ENCODE measurements at places on chromosomes 16 and 17.
A peak's percentile ranks its signal among the peaks of the same experiment; 100 is the strongest.

DNA sequence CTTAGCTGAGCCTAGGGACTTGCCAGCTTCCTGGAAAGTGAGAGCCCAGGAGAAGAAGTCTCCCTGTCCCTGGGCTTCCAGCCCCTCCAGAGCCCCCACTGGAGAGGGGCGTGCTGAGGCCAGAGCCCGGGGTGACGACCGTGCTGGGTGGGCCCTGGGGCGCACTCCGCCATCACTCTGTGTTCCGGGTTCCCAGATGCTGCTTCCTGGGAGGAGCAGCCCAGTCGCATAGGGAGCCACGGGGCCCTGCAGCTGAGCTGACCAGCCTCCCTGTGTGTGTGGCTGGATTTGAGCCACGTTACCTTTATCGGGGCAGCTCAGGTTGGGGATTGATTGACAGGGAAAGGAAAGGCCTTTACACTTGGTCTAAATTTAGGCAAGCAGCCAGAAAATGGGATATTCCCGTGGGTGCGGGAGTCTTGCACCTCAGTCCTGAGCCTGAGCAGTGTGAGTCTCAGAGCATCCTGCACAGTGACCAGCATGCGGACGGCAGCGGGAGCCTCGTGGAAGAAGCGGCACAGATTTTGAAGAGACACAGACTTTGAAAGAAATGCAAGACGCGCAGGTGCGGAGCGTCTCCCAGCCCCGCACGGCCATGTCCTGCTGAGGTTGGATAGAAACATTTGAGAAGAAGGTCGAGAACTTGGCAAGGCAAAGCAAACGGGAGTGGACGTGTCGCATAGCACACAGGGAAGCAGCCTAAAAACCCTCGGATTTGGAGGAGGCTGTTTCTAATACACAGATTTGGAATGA, 51.3 kb upstream of the ZNF750 start:
- no peak for DNase-seq

- DNase-seq, result no peak
Measured at GRCh38 chr17:10109146-10109545, 89.3 kb downstream of the GAS7 start.

DNA sequence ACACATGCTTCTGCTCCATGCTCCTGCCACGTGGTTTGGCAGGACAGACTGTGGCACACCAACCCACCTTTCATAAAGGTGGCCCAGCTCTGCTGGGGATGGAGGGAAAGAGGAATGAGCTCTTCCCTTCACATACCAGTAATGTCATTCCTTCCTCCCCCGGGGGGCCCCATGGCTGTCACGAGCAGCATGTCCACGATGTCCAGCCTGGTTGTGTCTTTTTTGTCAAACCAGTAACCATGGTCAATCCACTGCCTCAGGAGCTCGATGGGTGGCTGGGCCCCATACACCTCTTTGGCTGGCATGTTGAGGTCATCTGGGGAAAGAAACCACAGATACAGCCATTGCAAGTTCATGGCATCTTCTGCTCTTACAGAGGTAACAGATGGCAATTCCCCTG, 96.6 kb downstream of the LYRM1 start:
- DNase-seq, result no peak

GRCh38 chr16:82108774-82109173, 61.2 kb downstream of the MPHOSPH6 start:
- no peak for DNase-seq

DNA sequence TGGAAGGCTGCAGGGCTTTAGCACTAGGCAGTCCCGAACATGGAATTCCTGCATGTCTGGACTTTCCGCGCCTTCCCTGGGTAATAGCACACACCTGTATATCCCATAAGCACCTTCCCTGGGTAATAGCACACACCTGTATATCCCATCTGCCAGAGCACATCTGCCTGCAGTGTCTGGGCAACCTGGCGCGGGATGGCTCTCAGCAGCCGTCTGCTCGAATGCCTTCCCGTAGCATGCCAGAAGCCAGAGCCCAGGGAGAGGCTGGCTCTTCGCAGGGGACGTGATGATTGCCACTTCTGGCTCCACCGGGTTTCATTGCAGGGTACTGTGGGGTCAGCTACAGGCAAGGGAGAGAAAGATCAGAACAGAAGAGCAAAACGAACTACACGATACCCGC, 21.3 kb downstream of the MBTPS1 start:
- no peak for DNase-seq

DNA sequence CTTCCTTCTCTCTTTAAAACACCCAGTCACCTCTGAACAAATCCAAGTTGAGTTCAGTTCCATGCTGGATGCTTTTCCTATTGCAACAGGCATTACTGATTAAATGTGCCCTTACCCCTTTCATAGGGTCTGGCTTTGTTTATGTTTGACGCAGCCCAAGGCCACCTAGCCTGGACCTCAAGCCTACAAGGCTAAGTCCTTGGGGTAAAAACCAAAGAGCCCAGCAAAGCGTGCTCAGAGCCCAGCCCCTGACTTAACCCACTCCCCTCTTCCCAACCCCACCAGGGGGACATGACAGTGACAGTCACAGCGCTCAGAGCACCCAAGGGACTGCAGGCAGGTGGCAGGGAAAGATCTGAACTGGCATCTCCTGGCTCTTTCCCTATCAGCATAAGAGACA, 200.6 kb downstream of the XYLT1 start:
- DNase-seq, result no peak

DNA sequence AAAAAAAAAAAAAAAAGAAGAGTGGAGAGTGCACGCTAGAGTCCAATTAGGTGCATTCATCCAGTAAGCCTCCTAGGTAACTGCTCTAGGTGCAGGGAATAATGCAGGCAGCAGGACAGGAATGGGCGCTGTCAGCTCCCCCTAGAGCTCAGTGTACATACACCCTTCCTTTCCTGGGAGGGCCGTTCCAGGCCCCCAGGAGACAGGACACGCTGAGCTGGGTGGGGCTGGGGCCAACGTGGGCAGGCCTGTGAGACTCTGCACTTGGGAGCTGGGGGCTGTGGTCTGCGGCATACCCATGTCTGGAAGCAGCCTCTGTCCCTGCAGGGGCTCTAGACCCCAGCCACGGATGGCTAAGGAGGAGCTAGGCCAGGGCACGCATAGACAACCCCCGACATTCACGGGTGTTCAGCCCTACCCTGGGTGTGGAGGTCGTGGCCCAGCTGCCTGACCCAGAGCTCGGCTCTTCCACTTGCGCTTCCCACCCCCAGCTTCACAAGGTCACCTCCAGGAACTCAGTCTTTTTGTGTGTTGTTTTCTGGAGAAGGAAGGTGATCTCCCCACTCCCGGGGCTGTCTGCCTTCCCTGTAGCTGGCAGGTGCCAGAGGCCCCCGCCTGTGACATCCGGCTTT, 1.0 kb upstream of the ANTKMT start:
- DNase-seq, result no peak

DNA sequence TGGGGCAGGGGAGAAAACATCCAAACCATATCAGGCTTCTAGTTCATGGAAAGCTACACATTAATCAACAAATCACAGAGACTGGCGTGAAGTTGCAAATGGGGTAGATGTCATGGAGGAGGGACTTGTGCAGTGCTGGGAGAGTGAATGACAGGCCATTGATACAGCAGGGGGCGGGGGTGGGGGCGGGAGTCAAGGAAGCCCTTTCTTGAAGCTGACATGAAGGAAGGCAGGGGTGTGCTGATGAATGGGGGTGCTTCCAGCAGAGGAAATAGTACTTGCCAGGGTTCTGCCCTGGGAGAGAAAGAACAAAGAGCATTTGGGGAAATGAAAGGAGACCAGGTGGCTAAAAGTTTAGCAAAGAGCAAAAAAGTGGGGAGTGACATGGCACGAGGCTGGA, 269.9 kb downstream of the SHISA9 start:
- DNase-seq, result no peak

GRCh38 chr16:69830534-69831211, 68.5 kb downstream of the WWP2 start:
- DNase-seq, result no peak

GRCh38 chr16:84758627-84759026, 58.8 kb downstream of the USP10 start:
- DNase-seq, result no peak

GRCh38 chr17:13074026-13074425, 56.2 kb upstream of the ELAC2 start:
- DNase-seq, result no peak

GRCh38 chr16:65406116-65406515, 284.3 kb upstream of the CDH11 start:
- DNase-seq, result no peak

- no peak for DNase-seq
Measured at GRCh38 chr16:81315271-81316175, 761 bp downstream of the GAN start.

GRCh38 chr17:74205274-74205673, 1.8 kb downstream of the RPL38 start:
- no peak for DNase-seq

DNA sequence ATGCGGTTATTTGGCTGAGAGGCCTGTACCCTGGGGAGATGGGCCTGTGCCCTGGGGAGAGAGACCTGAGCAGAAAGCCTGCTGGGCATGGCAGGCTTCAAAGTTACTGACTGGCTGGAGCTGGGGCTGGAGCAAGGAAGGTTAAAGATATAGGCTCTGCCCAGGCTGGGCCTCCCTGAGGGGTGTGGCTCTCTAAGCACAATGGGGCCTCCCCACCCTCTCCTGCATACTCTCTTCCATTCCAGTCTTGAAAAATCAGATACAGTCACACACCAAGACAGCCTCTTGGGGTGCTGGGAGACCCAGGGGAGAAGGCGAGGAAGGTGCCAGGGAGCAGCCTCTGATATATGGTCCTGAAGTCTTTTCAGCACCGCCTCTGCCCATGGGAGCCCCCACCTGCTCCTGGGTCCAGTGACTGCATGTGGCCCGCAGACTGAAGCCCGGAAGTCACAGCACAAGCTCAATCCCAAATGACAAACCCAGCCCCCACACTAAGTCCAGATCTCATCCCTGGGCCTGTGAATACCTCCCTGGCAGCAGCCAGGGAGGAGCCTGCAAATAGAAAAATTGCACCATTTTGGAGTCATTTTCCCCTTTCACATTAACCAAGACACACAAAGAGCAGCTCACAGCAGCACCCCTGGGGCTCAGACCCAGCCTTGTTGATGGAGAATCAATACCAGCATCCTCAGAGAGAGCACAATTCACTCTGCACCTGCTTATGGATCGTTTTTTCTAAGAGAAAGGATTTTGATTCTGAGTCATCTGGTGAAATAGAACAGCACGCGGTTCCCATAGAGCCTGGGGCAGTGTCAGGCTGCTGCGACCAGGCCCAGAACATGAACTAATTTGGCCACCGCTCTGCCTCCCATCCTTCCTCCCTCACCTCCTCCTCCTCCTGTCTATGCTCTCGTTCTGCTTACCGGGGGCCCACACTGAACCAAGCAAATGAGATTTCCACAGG, 25.6 kb upstream of the CACNG1 start:
- DNase-seq, result no peak

GRCh38 chr16:85561248-85562092, 51.7 kb upstream of the GSE1 start:
- no peak for DNase-seq

DNA sequence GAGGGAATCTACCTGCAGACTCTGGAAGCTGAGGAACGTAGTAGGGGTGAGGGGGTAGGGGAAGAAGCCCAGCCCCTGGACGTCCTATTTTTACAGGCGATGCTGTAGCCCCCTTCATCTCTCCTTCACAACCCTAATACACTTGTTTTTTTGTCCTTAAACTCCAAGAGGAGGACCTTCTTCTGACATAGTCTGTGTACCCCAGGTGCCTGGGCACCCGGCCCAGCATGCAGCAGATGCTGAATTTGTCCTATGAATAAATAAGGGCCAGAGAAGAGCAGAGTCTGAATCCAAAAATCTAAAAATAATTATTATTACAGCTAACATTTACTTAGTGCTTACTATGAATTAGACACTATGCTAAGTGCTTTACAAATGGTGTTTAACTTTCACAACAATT, 5.1 kb downstream of the KIF18B start:
- no peak for DNase-seq

DNA sequence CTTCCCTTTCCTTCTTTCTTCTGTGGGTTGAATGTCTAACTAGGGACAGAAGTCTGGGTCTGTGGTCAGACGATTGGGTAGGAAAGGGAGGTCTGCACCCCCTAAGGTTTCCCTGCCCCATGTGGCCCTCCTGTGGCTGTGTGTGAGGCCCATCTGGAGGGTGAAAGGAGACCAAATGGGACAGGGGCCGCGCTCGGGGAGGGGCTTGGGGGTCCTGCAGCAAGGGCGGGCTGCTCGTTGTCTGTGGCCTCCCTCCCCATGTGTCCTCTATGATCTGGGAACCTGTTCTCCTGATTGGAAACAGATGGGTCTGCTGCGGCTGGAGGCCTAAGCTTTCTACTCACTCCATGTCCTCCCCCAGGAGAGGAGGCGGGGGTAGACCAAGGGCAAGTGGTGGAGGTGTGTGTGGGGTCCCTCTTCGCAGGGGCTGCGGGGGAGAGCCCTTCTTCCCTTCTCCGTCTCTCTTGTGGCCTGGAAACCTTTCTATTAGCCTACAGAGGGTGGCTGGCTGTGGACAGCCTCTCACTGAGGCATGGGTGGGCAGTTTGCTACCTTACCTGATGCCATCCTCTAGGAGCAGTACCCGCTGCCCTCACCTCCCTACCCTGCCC, 18.6 kb downstream of the IGFBP4 start:
- no peak for DNase-seq

DNA sequence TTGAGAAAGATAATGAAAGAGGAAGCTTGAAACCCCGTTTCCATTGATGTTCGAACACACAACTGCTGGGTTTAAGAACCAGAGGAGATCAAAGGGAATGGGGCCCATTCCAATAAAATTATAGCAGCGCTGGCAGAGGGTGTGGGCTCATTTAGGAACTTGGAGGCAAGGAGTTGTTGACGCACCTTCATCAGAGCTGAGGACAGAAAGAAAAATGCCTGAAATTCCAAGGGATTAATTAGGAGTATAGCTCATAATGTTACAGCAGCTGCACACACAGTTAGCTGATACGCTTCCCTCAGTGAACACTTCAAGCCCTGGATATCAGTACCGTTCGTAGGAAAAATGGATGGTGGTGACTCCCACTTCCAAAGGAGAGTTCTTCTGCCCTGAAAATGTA, 127.2 kb downstream of the AXIN2 start:
- DNase-seq, result no peak

GRCh38 chr17:74759243-74759801, 10.9 kb downstream of the NHERF1 start:
- DNase-seq, result peak; percentile 24

GRCh38 chr17:82603981-82604448, 44.2 kb downstream of the WDR45B start:
- DNase-seq, result peak; percentile 9

DNA sequence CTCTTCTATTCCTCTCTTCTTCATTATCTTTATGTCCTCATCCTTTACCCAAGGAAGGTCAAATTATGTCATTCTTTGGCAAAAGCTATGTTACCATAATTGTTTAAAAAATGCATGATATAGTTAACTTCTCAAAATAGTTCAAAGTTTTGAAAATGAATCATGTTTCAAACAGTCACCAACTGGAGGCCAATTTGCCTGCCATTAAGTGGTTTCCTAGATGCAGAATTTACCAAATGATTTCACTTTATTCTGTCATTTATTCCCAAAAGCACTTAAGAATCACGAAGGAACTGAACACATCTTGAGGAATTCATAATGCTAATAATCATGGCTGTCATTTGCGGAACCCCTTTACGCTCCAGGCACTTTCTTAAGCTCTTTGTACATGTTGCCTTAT, 190.9 kb upstream of the CDH11 start:
- DNase-seq, result no peak
